ENCODE measurements at places on chromosomes 1 and 21.

DNA sequence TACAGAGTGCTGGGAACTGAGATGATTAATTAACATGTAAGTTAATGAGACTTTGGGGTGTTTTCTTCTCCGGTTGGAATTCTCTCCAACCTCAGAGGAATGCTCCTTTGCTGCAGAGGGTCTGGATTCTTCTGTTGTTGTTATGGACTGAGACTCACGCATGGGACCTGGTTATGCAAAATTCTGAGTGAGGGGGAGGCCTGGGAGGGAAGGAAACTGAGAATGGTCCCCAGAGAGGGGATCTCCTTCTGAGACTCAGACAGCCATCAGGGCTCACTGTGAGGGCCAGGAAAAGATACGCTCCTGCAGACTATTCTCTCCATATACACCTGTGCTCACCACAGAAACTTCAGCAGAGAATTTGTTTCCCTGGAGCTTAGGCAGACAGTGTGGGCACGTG lies 56.3 kb downstream of the HTR6 start:
- no peak for DNase-seq

- peak; percentile 84 for DNase-seq
Measured at GRCh38 chr1:36088577-36089392, at the start of gene ADPRS. Gene ADPRS (plus strand): TSS chr1:36088892. CDS start chr1:36088905, 13 bp downstream.

GRCh38 chr1:25065795-25066238 lies 135.7 kb upstream of the RUNX3 start:
- no peak for DNase-seq

DNA sequence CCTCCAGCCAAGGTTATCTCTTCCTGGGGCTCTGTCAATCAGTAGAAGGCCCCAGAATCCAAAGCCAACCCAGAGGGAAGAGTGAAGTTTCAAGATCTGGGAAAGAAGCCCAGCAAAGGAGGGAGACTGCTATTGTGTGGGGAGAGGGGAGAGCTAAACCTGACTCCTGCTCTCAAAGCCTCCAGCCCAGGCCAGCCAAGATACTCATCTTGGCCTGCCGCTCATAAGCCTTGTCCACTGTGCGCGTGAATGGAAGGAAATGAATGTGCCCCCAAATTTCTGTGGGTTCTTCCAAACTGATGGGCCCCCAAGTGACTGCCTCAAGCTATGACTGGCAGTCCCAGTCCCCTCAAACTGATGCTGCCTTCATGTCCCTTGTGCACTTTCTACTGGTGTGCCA lies 2.0 kb downstream of the PLXNA2 start:
- no peak for DNase-seq

DNA sequence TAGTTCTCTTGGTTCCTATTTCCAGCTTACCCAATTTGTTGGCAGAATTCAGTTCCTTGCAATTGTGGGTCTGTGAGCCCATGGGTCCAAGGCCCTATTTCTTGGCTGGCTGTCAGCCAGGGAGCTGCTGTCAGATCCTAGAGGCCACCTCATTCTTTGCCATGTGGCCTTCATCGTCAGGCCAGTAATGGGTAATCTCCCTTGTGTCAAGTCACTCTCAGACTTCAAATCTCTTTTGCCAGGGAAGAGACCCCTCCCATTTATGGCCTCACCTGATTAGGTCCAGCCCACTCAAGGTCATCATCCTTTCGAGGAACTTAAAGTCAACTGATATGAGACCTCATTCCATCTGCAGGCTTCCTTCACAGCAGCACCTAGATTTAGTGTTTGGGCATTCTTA lies 17.9 kb downstream of the OBSCN start:
- DNase-seq, result no peak
